ENCODE measurements at places on chromosomes 6 and 20.

- DNase-seq, result no peak
Measured at GRCh38 chr20:44886828-44887227, 1.3 kb downstream of the YWHAB start.

DNA sequence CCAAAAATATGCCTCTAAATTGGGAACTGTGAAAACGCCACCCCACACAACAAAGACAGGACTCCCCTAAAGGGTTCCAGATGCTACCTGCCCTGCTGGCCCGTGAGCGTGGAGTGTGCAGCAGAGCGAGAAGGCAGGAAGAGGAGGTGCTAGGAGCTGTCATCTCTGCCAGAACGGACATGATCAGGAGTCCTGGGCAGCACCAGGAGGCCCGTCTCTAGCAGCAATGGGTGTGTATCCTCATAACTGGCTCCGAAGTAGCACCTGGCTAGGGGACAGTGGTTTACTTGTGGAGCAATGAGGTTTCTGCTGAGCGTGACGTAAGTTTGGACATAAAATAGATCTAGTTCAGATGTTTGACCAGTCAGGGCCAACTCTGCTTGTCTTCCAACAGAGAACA, 226.0 kb downstream of the CDH4 start:
- DNase-seq, result no peak

GRCh38 chr6:56842686-56843475, 112.0 kb upstream of the BEND6 start:
- no peak for DNase-seq

DNA sequence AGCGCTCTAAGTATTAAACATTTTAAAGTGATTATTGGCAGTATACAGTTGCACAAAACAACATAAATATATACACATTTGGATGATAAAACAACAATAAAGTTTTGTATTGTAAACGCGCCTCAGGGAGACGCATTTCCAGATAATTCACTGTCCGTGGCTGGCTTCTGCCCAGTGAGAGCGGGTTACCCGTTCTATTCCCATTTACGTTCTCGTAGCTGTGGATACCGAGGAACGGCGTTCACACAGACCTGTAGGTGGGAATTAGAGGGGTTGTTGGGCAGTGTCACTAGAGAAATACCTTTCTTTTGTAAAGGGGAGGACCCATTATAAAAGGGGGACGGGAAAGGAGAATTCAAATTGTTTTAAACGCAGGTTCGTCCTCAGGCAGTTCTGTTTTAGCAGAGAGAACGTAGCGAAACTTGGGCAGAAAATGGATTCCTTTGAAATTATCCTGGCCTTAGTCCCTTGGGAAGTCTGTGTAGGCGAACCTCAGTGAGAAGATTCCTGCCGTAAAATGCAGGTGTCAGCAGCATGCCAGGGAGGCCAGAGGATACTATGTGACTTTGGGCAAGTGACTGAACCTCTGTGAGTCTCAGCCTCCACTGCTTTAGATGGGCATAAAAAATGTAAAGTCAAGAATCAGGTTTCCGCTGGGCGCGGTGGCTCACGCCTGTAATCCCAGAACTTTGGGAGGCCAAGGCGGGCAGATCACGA, 756 bp downstream of the MTG2 start:
- DNase-seq, result no peak

- DNase-seq, result no peak
Measured at GRCh38 chr6:137493218-137494038, 766 bp downstream of the OLIG3 start.

- DNase-seq, result no peak
Measured at GRCh38 chr6:33585403-33586107, 5.5 kb upstream of the BAK1 start.

DNA sequence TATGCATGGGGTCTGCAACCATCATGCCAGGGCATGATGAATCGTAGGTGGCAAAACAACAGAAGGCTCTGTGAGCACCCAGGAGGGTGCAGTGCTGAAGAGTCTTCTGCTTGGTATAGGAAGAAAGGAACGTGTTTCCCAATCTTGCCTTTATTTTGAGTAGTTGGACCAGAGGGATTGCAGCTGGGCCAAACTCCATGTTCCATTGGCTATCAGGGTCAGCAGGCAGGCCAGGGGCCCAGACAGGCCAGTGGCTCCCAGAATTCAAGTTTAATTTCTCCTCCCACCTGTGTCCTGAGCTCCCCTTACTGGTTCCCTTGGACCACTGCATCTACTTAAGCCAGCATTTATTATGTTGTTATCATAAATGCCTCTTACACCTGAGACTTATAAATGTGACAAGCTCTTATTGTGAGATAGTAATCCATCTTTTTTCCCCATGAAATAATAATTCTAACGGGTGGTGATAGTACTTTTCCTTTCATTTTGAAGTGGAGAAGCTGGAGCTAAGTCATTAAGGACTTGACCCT, 918 bp upstream of the TRIM38 start:
- no peak for DNase-seq

DNA sequence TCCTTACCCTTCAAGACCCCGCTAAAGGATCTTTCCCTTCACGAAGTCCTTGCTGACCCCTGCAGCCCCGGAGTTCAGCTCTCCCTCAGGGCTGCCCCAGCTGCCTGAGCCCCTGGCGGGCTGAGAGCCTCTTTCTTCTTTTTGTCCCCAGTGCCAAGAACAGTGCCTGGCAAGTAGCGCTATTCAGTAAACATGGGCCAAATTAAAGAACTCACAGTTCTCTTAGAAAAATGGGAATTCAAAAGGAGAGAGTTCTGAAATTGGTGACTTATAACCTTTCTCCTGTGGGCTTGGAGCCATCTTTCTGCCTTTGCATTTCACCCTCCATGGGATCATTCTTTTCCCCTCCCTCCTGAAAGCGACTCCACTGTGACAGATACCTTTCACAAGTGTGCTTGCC, 227.2 kb downstream of the TMEM242 start:
- no peak for DNase-seq

DNA sequence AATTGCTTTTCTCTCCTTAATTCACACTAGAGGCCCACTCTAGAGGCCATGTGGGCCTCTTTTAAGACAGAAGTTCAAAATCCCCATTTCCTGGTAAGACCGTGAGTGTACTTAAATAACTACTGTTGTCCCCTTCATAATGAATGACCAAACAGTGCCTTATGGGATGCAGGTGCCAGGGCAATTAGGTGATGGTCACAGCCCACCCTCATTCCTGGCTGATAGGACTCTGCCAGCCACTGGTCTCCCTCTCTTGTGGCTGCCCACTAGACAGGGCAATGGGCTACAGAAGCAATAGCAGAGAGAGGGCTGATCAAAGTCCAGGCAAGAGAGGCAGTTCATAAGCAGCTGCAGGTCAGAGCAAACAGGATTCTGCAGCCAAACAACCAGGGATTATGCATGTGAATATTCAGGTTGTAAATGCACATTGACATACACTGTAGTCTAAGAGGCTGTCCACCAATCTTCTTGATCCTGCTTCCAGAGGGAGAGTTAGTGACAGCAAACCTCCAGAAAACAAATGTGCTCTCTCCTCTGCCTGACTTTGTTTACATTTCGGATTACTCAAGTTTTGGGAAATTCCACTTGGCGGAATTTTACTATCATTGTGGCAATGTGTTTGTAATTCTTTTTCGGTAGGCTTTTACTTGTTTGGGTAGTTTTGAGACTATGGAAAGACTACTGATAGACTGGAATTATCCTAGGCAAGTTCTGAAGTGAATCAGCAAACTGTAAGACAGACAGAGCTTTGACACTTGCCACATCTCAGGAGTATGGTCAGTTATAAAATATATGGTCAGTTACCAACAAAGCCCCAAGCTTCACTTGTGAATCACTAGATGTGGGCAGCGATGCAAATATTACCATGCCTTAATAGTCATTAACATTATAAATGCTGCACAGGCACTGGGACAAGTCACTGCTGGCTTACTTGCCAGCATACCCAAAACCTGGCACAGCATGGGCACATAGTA, 12.8 kb downstream of the PTPRK start:
- no peak for DNase-seq

DNA sequence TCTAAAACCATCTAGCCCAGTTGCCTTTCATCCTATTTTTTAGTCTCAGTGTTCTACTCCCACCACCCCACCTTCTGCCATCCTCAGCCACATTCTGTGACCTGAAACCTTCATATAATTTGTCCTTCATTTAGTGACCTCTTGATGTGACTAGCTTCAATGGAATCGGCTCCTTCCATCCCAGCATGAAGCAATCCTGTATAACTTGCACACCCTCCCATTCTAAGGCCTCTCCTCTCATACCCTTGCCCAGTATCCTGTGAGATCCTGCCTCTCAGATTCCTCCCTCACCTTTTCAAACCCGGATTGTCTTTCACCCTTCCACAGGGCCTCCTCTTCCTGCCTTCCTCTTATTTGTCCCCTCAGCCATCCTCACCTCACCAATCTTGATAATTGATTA, 3.1 kb downstream of the ZNF76 start:
- DNase-seq, result no peak

GRCh38 chr6:148891405-148891783, 144.6 kb downstream of the UST start:
- no peak for DNase-seq

- no peak for DNase-seq
Measured at GRCh38 chr6:163333038-163333437, 81.5 kb upstream of the QKI start.

DNA sequence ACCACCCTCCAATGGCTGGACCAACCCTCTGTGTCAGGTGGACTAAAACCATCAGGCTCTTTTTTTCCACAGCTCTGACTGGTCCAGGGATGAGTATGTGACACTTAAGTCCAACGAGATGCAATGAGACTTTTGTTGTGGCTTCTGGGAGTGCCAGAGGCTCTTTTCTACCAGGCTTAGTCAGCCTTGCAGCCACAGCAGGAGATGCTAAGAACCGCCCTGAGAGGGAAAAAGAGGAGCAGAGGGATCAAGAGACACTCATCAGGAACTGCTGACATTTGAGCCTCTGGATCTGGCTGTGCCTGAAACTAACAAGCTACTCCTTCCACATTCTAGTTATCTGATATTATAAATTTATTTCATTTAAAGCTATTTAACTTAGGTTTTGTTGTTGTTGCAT, 270.9 kb upstream of the SULF2 start:
- no peak for DNase-seq

- DNase-seq, result no peak
Measured at GRCh38 chr20:14055127-14055742, 59.9 kb downstream of the MACROD2 start.

- no peak for DNase-seq
Measured at GRCh38 chr6:33613795-33614168, 7.3 kb upstream of the ITPR3 start.

GRCh38 chr6:139117734-139118133, 17.1 kb upstream of the HECA start:
- DNase-seq, result no peak

GRCh38 chr6:20188630-20189075, 23.6 kb downstream of the MBOAT1 start:
- no peak for DNase-seq

DNA sequence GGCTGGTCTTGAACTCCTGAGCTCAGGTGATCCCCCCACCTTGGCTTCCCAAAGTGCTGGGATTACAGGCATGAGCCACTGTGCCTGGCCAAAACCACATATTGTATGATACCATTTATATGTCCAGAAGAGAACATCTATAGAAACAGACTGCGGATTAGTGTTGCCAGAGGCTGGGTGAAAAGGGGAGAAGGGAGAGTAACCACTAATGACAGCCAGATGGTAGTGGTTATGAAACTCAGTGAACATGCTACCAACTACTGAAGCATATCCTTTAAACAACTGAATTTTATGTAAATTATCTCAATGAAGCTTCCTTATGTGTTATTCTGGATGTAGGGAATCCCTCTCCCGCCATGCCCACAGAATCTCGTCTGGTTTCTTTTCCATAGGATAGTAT, 15.7 kb downstream of the SLC23A2 start:
- no peak for DNase-seq

GRCh38 chr6:5282191-5282623, 20.9 kb downstream of the FARS2 start:
- DNase-seq, result no peak

GRCh38 chr20:10322073-10323012, 103.7 kb downstream of the SNAP25 start:
- no peak for DNase-seq

GRCh38 chr6:36533321-36533720, 14.0 kb downstream of the STK38 start:
- DNase-seq, result no peak

DNA sequence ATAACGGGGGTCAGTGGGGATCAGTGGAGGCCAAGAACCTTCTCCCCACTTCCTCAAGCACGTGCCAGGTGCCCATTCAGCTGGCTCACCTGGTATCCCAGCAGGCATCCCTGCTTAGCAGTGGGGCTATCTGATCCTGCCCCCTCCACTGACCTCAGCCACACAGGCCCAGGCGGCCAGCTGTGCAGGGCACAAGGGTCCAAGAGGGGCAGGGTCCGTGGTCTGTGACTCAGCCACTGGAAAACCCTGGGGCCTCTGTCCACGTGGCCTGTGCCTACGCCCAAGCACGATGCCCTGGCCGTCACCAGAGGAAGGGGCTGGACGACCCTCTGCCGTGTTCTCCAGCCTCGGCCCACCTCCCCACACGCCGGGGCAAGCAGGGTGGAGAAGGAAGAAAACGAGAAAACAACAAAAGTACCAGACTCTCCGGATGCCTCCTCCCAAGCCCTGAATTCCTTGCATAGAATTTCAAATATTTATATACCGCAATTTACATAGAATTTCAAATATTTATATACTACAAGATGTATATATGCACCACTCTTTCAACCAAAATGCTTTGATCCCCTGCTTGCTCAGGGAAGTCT, 12.1 kb downstream of the PXDC1 start:
- no peak for DNase-seq

DNA sequence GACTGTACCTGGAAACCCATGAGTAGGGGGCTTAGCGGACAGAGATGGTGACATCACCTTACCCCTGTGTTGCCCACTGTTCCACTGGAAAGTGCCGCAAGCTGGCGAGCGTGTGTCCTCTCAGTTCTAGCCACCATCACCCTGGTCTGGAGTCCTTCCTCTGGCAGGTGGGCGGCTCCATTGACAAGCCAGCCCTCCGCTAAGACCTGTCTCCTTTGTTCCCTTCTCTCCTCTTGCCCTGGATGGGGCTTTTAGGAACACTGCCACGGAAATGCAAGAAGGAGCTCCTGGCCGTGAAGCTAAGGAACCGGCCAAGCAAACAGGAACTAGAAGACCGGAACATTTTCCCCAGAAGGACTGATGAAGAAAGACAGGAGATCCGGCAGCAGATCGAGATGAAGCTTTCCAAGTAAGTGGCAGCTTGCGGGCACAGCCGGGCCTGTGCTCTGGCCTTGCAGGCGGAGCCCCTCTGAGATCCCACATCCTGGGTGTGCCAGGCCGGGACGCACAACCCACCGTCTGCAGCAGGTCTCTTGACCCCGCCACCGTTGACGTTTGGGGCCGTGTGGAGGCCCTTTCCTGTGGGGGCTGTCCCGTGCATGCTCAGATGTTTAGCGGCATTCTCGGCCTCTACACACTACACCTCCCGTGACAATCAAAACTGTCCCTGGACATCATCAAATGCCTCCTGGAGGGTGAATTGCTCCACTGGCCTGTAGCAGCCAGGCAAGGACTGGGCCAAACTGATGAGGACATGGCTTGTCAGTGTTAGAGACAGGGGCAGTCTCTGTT, 127.5 kb downstream of the SYCP2 start:
- DNase-seq, result no peak
